ENCODE measurements at places on chromosomes 16 and 17. TPM values are rescaled to one million over a fixed set of nuclear protein-coding genes. Genes with fewer than 3 reads are reported as not detected.

Gene NAGS
- under 0.01 TPM for total RNA-seq

Gene CACNG3
- not detected for total RNA-seq

Gene KIF1C
- 47.5 TPM for total RNA-seq

Gene ETV4
- total RNA-seq: 1.6 TPM

Gene UMOD
- total RNA-seq: not detected

Gene PRAC1
- total RNA-seq: not detected

Gene ORC6
- total RNA-seq: 3.1 TPM

Gene FN3K
- total RNA-seq: 4.7 TPM

Gene RGS11
- total RNA-seq: 0.52 TPM

Gene PDILT
- total RNA-seq: not detected

Gene HCRT
- not detected for total RNA-seq

Gene DOC2A
- total RNA-seq: 0.52 TPM

Gene ANKRD13B
- 9.4 TPM for total RNA-seq

Gene AGRP
- total RNA-seq: not detected

Gene CHST4
- not detected for total RNA-seq

Gene ZC3H18
- 14.6 TPM for total RNA-seq

Gene CPD
- total RNA-seq: 41.8 TPM

Gene RAMP2
- total RNA-seq: 16.2 TPM

Gene EME1
- 2.1 TPM for total RNA-seq

Gene CCL16
- not detected for total RNA-seq

Gene AOC3
- 16.2 TPM for total RNA-seq

Gene KRTAP16-1
- total RNA-seq: not detected

Gene KRT24
- total RNA-seq: not detected

Gene CBFA2T3
- total RNA-seq: 2.1 TPM

Gene KAT2A
- total RNA-seq: 8.9 TPM

Gene RPL19
- 1,766 TPM for total RNA-seq

Gene MAF
- 17.2 TPM for total RNA-seq

Gene GCGR
- total RNA-seq: not detected

Gene ARL5C
- total RNA-seq: under 0.01 TPM

Gene ZNF75A
- 23.5 TPM for total RNA-seq

Gene CRYBA1
- total RNA-seq: not detected

Gene KIAA0753
- total RNA-seq: 11.5 TPM

Gene TAF1C
- total RNA-seq: 14.1 TPM

Gene TEX14
- under 0.01 TPM for total RNA-seq

Gene KRT27
- total RNA-seq: not detected

Gene CD300A
- 1.0 TPM for total RNA-seq

Gene SHBG
- not detected for total RNA-seq

Gene CNGB1
- not detected for total RNA-seq

Gene STX1B
- not detected for total RNA-seq
